ENCODE measurements at places on chromosomes 13 and 19.
A peak's percentile ranks its signal among the peaks of the same experiment; 100 is the strongest.

DNA sequence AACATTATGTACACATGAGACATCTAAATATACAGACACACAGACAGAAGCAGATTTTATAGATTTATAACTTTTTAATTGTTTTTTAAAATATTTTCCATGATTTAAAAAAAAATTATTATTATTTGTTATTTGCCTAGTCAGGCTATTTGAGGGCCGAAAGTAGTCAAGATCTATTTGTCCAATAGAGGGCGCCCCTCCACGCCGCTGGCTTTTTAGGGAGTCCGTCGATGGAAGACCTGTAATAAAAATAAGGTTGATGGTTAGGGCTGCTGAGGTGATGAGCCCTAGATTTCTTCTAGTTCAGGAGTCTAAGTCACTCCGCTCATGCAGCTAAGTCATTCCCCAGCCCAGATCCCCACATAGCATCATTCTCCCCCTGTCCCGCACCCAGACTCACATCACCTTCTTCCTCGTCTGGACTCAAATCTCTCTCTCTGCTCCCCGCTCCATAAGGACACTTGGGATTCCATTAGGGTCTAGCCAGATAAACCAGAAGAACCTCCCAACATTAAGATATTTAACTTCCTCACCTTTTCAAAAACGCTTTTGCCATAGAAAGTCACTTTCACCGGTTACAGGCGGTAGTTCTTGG is 33.9 kb upstream of the CEACAM21 start:
- DNase-seq, result no peak

DNA sequence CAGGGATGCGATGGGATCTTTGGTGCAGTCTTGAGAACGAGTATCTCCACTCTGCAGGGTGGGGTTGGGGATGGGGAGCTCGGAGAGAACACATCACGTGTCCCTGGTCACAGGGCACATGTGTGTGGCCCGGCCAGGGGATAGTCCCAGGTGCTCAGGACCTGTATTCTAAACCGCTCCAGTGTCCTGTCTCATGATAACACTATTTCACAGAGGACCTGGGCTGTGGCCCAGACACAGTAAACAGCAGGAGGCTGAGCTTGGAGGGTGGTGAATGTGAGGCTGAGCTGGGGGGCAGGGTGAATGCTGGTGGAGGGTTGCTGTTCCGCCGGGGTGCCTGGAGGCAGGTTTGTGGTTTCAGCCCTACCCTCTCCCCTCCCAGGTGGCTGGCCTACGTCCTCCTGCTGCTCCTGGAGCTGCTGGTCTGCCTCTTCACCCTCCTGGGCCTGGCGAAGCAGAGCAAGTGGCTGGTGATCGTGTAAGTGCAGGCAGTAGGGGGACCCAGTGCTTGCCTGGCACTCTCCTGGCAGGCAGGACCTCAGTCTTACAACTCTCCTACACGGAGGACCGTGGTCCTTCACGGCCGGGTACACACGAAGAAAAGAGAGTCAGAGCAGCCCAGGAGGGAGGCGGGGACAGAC is 11.1 kb downstream of the TTYH1 start:
- peak; percentile 16 for DNase-seq

DNA sequence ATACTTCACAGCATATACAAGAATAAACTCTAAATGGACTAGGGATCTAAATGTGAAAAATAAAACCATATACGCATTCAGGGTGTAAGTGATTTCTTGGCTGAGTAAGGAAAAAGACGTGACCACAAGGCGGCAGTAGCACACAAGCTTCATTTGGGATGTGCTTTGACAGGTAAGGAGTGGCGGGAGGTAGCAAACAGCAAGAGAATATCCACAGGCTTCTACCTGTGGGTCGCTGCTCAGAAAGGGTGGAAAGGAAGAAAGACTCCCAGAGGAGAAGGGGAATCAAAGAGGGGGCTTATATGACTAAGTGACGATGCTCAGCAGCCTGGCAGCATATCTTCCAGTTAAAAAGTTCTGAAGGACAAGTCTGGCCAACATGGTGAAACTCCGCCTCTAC is 2.5 kb upstream of the ZNF121 start:
- DNase-seq, result peak; percentile 35

DNA sequence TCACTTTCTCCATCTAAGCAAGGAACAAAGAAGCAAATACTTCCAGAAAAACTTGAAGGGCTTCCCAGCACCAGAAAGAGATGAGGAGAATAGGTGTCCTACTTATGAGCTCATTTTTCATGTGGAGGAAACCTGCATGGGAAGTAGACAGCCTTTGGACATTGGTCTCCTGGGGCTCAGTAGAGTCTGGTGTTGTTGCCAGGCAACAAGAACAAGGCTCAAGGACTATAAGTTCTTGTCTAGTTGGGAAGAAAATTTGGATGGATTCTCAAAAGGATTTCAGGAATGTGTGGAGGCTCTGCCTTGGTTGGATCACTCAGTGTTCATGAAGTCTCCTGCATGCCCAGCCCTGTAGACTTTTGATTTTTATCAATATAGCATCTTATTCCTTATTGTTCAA is 84.5 kb downstream of the MBNL2 start:
- DNase-seq, result no peak

GRCh38 chr13:41579168-41579567 is 121.8 kb downstream of the RGCC start:
- DNase-seq, result no peak
